ENCODE measurements at places on chromosomes 3 and 15. TPM values are rescaled to one million over a fixed set of nuclear protein-coding genes. Genes with fewer than 3 reads are reported as not detected.

DNA sequence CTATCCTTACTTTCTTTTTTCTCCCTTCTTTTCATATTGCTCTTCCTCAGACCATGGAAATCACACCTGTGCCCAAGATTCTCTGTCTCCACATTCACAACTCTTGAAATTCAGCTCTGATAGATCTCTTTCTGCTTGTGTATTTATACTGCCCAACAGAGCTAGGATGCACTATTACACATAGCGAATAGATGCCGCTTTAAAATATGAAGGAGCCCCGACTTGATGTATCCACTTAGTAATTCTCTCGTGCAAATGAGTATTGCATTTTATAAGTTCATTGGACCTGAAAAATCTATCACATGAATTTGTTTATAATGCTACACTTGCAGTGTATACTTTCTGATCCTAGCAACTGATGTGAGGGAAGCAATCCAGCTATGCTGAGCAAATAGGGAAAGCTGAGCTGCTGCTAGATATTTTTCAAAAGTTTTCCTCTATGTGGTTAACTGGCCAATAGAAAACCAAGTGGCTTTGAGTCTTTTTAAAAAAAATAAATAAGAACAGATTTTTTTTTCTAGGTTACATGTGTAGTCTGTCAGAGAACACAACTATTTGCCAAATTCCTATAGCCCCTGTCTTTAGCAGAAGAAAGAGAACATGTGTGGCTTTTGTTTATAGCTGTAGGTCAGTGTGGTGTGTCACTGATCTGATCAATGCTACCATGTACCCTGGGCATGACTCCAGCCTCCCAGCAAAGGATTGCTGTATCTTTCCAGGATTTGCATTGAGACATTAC lies 64.3 kb upstream of the LEKR1 start:
- no peak for DNase-seq

- DNase-seq = no peak
These were observed 3.6 kb downstream of the FOXP1 start for GRCh38 chr3:71579935-71580406.

The CCR3 gene
- polyA plus RNA-seq = 0.36 TPM

- DNase-seq = no peak
These were observed 993 bp downstream of the STXBP5L start for GRCh38 chr3:120908795-120909601.

The SCN11A gene
- polyA plus RNA-seq = 7.3 TPM
